NCI-H1092 (cell line): ENCODE measurements at places on chromosomes 6 and 20.

- DNase-seq: no peak
Measured at GRCh38 chr6:100673641-100674040, 207.5 kb downstream of the ASCC3 start.

DNA sequence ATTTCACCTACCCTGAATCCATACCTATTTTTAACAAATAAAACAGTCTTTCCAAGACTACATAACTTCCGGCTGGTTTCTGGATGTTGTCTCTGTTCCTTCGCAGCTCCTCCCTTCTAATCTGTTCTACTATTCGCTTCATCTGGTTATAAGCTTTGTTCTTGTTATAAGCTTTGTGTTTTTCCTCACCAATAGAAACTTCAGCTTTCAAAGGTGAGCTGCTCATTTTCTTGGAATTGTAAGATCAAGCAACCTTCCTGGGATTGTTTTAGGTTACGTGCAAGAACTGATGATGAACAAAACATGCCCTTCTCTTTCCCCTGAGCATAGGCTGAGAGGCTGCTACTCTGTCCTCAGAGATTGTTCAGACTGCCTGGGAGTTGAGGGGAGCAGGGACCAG lies 2.1 kb downstream of the GFOD1 start:
- no peak for DNase-seq

- DNase-seq: peak; percentile 68
Measured at GRCh38 chr20:49384437-49385434, 97.7 kb downstream of the KCNB1 start.

- no peak for DNase-seq
Measured at GRCh38 chr6:33963136-33963750, 159.4 kb upstream of the MLN start.

DNA sequence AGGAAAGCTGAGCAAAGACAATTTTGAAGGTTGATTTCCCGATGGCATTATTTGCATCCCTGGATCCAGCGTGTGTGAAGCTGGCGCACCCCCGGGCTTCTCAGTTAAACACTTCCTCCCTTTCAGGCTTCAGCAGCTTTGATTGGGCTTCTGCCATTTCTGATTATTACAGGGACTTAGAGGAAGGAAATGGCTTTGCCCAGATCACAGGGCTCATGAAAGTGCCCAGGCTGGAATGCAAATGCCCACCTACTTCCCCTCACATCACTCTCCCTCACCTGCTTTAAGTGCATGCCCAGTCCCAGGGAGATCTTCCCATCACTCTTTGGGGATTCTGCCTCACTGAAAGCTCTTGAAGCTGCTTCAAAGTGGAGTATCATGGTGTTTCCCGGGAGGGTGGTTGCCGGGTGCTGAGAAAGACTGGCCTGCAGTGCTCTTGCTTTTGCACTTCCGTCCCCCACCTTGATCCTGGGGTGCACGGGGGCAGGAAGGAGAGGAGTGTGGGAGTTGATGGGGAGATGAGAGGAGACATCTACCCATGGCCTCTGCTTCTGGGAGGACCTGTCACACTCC lies 28.3 kb downstream of the PHACTR3 start:
- no peak for DNase-seq

DNA sequence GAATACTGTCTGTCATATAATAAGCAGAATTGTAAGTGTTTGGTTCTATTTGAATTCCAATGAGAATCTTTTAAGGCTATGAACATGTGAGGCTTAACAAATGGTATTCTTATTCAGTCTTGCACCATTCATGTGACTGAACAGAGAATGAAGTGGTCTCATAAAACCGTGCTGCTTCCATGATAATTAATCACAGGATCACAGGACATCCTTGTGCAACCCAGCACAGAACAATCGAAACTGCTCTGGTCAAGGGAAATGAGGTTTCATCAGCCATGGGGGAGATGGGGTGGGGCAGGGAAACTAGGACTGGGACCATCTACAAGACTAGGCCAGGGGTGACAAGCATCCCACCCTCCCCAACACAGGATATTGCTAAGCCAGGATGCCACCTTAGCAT lies 6.0 kb downstream of the PPIL6 start:
- no peak for DNase-seq

DNA sequence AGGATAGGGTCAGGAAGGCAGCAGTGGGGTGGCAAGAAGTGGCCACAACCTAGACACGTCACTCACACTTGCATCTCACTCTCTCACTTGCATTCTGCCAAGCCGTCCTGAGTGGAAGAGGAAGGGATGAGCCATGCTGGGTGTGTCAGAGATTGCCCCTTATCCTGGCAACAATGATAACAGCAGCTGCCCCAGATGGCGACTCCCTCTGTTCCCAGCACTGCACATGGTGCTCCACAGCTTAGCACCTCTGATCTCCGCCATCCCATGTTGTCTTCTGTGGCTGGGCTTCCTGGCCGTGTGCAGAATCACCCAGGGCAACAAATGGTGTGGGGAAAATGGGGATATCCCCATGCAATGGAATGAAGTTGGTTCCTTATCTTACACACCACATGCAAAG lies 11.1 kb downstream of the KCNB1 start:
- no peak for DNase-seq

GRCh38 chr6:129709196-129709768 lies 695 bp downstream of the ARHGAP18 start:
- no peak for DNase-seq

DNA sequence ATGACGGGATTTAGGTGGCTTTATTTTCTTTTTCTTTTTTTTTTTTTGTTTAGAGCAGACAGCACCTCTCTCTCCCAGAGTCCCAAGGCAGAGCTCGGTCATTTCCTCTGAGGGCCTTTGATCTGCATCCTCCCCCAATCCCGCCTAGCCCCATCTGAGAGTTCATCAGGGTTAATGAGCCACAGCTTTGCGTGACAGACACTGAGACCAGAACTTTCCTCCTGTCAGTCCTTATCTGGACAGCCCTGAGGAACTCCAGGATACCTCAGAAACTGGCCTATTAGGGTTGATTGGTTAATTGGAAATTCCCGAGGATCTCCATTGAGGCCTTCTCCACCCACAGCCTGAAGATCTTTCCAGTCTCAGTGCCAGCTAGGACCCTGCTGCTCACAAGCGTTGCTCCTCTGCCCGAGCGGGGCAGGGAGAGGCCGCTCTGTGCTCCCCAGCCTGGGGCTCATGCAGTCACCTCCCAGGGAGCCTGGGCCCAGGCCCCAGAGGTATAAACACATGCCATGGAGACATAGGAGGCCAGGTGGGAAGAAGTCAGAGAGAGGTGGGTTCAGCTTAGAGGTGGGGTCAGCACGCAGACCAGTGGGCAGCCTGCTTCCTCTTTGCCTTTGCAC lies 1.4 kb upstream of the LRRN4 start:
- no peak for DNase-seq

DNA sequence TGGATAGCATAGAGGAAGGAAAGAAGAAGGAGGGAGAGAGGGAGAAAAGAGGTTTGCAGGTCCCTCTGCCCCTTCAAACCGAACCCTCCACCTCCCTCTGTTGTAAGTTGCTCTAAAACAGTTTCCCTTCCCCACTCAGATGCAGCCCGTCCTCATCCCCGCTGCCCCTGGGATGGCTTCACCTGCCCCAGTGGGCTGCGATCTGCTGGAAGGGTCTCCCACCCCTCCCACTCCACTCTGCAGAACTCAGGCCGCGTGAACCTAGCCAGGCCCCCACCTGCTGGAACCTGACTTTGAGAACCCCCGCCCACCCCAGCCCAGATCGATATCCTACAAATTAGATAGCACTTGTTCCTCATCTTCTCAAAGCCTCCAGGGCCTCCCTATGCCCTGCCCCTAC lies 190.8 kb downstream of the DLL1 start:
- no peak for DNase-seq

GRCh38 chr6:98308564-98308963 lies 525.8 kb upstream of the POU3F2 start:
- DNase-seq: no peak

GRCh38 chr6:24930431-24930871 lies 5.3 kb downstream of the RIPOR2 start:
- DNase-seq: no peak

DNA sequence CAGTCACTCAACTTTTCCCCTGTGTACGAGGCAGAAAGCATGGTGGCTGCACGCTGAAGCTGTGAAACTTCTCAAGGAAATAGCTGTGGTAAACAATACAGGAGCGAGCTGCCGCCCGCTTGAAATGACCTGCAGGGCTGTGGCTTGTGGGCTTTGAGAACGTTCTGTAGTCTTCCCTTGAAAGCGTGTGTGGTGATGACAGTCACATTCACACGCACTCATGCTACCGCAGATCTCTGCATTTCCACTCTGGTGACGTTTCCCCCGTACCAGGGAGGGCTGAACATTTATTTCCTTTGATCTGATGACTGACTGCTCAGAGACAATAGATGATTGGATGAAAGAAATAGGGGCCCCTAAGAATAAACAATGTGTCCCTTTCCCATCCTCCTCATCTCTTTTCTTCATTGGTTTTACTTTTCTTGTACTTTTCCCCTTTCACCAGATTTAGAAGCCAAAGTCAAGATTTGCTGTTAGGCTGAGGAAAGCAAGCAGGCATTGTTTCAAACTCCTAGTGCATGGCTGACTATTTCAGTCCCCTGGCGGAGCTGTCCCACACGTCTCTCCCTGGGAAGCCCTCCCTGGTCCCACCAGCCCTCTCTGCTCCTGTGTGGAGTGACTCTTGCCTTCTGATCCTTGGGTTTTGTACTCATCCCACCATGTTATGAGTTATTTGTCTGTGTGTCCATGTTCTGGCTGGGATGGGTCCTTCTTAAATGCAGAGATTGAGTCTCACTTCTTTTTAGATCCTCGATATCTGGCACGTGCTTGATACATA lies 3.9 kb downstream of the SYTL3 start:
- DNase-seq: no peak

GRCh38 chr20:51028616-51029212 lies 5.8 kb upstream of the KCNG1 start:
- DNase-seq: no peak

- DNase-seq: no peak
Measured at GRCh38 chr6:44171899-44172546, 13.4 kb downstream of the CAPN11 start.

- DNase-seq: no peak
Measured at GRCh38 chr6:157471895-157472686, 91.1 kb downstream of the ZDHHC14 start.

DNA sequence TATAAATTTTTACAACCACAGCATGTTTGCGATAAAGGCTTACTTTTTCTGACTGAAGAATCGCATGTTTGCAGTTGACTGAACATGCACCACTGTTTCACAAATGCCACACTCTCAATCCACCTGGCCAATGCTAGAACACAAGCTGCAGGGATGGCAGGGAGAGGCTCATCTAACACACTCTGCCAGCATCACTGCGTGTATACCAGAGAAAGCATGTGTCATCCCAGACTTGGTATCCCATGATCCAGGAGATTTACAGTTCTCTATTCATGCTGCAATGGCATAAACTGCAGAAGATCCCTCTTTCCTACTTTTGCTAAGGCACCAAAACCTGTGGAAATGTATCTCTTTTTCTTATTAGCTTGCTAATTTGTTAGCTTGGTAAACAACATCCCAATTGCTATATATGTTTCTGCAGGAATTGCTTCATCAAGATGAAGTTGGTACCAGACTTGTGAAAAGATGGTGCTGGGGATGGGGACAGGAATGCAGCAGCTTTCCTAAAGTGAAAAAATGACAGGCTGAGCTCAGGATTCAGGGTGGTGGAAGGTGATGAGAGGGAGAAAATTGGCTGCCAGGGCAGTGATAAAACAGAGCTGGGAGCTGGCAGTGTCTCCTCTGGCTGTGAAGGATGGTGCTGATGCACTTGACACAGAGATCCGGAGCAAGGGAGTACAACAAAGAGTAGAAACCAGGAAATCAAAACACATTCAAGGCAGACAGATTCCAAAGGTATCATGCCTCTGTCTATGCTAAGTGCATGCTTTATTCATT lies 186.9 kb downstream of the HIVEP2 start:
- DNase-seq: no peak

- DNase-seq: no peak
Measured at GRCh38 chr20:48901326-48901725, 20.2 kb upstream of the ARFGEF2 start.

- peak; percentile 73 for DNase-seq
Measured at GRCh38 chr20:31722257-31723068, at the start of gene BCL2L1. Gene BCL2L1 (minus strand): TSS chr20:31722868. CDS start chr20:31722218, 650 bp downstream.

- no peak for DNase-seq
Measured at GRCh38 chr6:3294396-3294795, 35.6 kb downstream of the PSMG4 start.

DNA sequence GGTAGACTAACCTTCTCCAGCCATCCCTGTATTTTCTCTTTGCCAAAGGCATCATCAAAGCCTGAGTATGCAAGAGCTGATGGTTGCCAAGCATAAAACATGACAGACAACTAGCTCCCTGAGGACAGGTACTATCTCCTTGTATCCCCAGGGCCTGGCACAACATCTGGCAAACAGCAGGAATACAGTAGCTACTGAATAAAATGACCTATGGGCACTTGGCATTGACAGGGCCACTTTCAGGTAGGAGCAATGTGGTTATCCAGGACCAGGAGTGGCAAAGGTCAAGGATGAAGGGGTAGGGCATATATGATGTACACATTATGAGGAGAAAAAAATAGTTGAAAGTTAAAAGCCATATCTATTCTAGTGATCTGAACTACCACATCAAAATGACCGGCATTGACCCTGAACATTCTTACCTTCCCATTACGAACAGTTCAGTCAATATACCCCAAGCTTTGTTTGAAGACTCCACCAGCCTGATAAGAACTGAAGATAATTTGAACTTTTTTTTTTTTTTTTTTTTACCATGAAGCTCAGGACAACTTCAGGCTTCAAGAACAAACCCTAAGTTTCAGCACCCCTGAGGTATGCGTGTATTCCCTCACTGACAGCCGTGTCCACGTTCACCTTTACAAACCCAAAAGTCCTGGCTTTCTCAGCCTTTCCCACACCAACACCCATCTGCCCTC lies 12.3 kb downstream of the ABHD12 start:
- no peak for DNase-seq

DNA sequence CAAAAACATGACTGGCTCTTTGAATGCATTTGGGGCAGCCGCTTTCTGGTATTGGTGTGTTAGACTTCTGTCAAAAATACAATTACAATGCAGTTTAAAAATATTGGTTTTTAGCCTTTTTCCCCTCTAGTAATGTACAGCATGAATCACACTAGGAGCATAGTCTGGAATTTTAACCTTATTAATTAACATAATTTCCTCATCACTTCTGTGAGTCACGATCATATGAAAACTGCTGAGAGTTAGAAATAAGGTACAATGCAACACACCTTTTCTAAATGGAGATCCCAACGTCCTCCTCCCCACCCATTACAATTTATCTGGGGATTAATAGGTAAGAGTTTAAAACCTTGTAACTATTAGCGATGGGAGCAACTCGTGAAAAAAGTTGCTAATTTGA lies 297.1 kb upstream of the RIMS1 start:
- no peak for DNase-seq

- no peak for DNase-seq
Measured at GRCh38 chr6:136079701-136080565, 170.2 kb downstream of the MTFR2 start.
